ENCODE measurements at places on chromosomes 13 and 19.

GRCh38 chr13:46487748-46488147, 65.2 kb upstream of the LRCH1 start:
- DNase-seq = no peak

DNA sequence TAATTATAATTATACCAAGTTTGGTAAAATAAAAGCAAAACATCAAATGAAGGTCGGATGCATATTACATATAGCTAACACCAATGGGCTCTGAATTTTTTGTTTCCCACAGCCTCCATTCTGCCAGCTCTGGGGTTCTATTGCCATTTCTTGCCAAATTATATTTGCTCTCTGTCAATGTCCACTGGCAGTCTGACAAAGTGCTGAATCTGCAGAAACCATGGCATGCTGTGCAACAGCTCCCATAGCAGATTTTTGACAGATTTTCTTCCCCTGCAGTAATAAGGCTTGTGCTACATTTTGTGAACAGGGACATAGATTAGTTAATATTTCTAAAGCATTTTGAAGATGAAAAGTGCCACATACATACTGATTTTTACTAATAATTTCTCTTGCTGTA, 1102.1 kb downstream of the DIAPH3 start:
- no peak for DNase-seq

GRCh38 chr19:11446652-11447301, 11.3 kb downstream of the PRKCSH start:
- peak; percentile 44 for DNase-seq

DNA sequence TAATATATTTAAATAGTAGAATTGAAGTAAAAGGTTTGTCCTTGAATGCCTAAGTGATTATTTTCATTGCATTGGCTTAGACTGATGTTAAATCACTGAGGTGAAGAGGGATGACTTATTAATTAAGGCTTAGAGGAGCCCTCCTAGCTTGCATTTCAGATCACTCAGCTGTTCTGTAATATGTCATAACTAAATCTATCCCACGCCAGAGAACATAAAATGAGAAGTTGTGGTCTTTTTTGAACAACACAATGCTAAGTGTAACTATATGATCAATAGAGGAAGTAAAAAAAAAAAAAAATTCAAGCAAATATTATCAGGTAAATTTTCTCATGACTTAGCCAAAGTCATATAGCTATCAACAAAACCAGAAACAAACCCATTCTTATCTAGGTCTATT, 752.2 kb downstream of the GPC5 start:
- no peak for DNase-seq
